Stimulated activated CD4-positive, alpha-beta T cell treated with anti-CD3 and anti-CD28 coated beads, TNF-alpha, amount 100 ng/mL, for 4 hours (primary cell): ENCODE measurements at places on chromosomes 11 and 22.

- no peak for DNase-seq
These were observed 64.1 kb upstream of the EED start for GRCh38 chr11:86180423-86180822.

GRCh38 chr11:597166-597725 lies 18.5 kb downstream of the IRF7 start:
- no peak for DNase-seq

GRCh38 chr11:65945430-65945911 lies at the start of gene TSGA10IP:
Gene TSGA10IP, plus strand, starts transcription at chr11:65945480. Its CDS starts 196 bp downstream, at chr11:65945676.
- no peak for DNase-seq

DNA sequence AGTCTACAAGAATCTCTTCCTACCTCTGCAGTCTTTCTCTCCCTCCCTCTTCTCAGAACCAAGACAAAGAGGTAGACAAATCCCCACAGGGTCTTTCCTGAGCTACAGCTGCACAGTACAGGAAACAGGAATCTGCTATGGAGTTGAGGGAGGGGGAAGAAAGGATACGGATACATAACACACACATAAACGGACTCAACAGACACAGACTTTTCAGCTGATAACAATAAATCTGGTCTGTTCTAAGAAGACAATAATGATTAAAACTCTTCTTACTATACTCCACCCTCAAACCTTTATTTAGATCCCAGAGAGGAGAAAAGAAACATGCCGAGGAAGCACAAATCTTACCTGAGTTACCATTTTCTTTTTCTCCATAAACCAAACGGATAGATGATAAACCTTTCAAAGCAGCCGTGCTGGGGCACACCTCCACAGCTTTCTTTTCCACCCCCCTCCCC lies 122.2 kb downstream of the APOL5 start:
- no peak for DNase-seq

DNA sequence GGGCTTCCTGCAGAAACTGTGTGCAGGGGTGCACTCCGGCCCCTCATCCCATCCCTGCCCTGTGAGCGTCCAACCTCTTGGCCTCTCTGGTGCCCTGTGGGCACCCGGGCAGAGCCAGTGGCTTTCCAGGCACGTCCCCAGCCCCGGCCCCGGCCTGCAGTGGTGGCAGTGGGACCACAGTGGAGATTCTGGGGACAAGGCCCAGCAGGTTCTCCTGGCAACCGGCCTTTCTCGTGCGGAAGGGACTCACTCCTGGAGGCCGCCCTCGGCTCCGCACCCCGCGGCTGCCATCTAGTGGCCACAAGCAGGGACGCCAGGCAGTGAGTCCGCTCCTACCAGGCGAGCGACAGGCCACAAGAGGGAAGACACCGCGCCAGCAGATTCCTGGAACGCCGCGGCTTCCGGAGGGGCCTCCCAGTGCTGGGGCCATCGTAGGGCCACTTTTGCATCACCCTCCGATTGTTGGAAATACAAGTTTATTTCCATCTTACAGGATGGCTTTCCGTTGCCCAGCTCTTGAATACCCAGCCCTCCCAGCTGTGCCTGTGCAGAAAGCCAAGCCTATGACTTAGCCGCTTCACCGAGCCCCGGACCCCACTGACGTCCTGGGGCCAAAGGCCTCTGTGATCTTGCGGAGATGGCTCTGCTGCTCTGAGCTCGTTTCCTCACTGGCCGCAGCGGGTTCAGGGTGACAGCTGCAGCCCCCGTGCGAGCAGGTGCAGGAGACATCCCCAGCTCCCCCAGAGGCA lies 357.3 kb downstream of the CTTN start:
- peak; percentile 30 for DNase-seq

- no peak for DNase-seq
These were observed 11.4 kb downstream of the MPEG1 start for GRCh38 chr11:59201353-59201752.

GRCh38 chr11:79414644-79415317 lies 26.0 kb downstream of the TENM4 start:
- DNase-seq: no peak

GRCh38 chr11:35946766-35947165 lies 2.9 kb downstream of the LDLRAD3 start:
- DNase-seq: no peak

GRCh38 chr11:34619062-34619516 lies 1.8 kb upstream of the EHF start:
- no peak for DNase-seq

- DNase-seq: no peak
These were observed 82.3 kb downstream of the RCN1 start for GRCh38 chr11:32172848-32173834.

DNA sequence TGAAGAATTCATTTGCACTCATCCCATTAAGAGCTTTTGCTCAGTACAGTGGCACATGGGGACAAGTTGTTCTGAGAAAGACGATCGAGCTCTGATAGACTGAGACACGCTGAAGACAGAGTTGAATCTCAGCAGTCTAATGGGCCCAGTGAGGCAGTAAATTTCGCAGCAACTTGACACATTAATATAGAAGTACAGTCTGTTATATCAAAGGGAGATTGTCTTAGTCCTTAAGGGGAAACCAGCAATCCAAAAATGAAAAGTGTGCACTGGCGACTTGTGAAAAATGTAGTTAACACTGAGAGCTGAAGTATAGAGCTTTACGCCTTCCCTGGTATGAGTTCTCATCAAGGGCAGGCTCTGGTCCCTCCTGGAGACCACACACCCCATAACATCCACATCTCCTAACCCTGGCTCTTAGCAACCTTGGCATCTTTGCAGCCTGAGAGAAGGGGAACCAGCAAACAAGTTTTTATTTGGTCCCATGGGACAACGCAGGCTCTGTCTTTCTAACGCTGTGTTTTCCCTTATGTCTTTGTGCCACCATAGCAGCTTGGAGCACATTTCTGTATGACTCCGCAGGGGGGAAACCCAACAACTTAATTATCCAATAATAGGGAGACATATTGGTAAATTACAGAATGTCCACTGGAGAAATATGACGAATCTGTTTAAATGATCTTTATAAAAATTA lies 952.5 kb downstream of the OPCML start:
- DNase-seq: no peak

GRCh38 chr11:119691020-119691666 lies 37.9 kb downstream of the NECTIN1 start:
- DNase-seq: no peak

- no peak for DNase-seq
These were observed 33.4 kb downstream of the SIK2 start for GRCh38 chr11:111635706-111636045.

GRCh38 chr11:28999620-29000019 lies 891.4 kb downstream of the METTL15 start:
- DNase-seq: no peak

DNA sequence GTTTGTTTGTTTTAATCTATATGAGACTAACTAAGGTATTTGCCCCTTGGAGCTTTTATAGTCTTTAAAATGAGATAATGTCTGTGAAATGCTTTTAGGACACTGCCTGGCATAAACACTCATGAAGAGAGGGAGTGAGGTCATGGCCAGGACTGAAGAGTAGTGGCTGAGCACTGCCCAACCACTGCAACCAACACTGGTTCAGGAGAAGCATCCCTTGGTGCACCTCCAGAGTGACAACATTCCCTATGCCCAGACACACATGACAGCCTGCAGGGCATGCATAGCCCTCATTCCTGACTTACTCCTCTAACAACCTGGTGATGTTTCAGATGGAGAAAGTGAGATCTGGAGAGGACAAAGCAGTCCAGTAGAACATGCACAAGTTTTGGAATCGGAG lies 36.1 kb downstream of the ME3 start:
- no peak for DNase-seq

DNA sequence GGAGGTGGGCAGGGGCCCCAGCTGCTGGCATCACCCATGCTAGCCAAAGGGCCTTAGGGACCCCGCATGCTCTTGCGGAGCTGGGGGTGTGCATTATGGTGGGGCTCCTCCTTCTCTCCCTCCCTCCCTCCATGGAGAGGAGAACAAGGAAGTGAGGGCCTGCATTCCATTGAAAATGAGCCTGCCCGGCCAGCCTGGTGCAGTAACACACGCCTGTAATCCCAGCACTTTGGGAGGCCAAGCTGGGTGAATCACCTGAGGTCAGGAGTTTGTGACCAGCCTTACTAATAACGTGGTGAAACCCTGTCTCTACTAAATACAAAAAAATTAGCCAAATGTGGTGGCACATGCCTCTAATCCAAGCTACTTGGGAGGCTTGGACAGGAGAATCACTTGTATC lies 22.4 kb downstream of the SNAP29 start:
- no peak for DNase-seq

DNA sequence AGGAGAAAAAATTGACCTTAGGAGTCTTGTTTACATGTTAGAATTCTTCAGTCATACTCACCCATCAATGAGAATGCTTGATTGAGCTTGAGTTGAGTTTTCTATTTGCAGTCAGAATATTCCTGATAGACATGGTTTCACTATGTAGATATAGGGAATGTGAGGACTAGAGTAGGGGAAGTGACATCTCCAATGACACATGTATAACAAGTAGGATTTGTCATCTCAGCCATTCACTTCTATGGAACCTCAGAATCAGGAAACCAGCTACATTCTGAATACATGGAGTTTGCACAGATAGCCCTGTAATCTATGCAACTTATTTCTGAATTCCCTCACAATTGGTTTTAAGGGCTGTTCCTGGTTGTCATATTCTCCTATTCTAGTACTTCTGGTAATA lies 20.1 kb upstream of the OR9Q1 start:
- DNase-seq: no peak

DNA sequence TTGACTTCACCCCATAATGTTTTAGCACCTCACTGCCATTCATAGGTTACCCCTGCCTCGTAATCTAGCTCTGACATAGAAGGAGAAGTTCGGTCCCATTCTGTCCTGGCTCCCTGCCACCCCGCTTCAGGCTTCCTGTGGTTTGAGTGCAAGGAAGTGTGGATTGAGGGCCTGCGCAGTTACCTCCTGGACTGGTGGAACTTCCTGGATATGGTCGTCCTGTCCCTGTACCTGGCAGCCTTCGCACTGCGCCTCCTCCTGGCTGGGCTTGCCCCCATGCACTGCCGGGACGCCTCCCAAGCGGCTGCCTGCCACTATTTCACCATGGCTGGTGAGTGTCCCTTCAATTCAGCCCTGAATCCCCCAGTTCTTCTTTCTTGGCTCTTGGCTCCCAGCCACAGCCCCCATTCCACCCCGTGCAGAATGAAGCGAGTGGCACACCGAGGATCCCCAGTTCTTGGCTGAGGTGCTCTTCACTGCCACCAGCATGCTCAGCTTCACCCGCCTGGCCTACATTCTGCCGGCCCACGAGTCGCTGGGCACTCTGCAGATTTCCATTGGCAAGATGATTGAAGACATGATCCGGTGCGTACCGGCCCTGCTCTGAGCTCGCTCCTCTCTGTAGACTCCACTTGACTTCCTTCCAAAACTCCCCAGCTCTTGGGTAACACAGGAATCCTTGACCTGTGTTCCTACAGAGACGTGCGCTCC lies 15.4 kb downstream of the ART5 start:
- DNase-seq: no peak
